Natural killer cell treated with Interleukin-12 subunit alpha and Interleukin-12 subunit beta and Interleukin-15 and Interleukin-18, amount 100 ng/mL, for 72 hours (primary cell): ENCODE measurements at places on chromosomes 16 and 17. TPM values are rescaled to one million over a fixed set of nuclear protein-coding genes. Genes with fewer than 3 reads are reported as not detected.

The KRT20 gene
- not detected for total RNA-seq

DNA sequence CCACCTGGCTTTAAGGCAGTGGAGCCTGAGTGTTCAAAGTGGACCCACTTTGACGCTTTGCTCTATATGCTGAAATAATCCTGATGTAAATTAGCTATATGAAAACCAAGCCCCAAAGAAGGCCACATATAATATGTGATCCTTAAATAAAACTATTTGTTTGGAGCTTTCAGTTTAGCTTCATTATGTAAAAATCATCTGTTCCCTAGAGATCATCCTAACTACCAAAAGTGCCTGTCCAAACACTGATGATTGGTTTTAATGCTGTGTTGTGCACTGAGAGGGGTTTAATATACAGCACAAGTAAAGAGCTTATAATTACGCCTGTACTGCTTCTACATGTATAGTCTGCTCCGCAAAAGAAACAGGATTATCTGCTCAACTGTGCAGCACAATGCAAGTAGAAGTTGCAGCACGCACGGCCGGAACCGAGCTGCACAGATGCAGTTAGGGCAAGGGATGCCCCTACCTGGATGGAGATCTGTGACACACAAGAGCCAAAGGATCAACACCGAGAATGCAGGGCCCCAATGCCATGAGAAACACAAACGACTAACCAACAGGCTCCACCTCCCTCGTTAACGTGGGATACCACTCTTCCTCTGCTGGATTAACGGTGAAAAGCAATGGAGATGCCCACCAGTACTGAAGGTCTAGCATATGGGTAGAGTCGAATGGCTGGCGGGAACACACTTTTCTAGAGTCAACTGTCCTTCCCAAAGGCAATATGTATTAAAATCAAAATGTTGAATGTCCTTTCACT is 20.5 kb downstream of the USP7 start:
- peaks cover 87% of the 10 kb centered on the region for H3K4me1 ChIP-seq
- H3K4me3 ChIP-seq, result peak overlapping the region; percentile 71
- DNase-seq, result no peak
- H3K27ac ChIP-seq, result peak overlapping the region; percentile 90
- H3K36me3 ChIP-seq, result no peaks in the 10 kb centered on the region

GRCh38 chr17:1707107-1707506 is 3.1 kb downstream of the TLCD2 start:
- peaks cover 9% of the 10 kb centered on the region for H3K36me3 ChIP-seq
- no peak for DNase-seq
- no peak overlapping the region for H3K4me3 ChIP-seq
- H3K27ac ChIP-seq, result no peak overlapping the region
- H3K27me3 ChIP-seq, result no peaks in the 10 kb centered on the region
- peaks cover 7% of the 10 kb centered on the region for H3K4me1 ChIP-seq

DNA sequence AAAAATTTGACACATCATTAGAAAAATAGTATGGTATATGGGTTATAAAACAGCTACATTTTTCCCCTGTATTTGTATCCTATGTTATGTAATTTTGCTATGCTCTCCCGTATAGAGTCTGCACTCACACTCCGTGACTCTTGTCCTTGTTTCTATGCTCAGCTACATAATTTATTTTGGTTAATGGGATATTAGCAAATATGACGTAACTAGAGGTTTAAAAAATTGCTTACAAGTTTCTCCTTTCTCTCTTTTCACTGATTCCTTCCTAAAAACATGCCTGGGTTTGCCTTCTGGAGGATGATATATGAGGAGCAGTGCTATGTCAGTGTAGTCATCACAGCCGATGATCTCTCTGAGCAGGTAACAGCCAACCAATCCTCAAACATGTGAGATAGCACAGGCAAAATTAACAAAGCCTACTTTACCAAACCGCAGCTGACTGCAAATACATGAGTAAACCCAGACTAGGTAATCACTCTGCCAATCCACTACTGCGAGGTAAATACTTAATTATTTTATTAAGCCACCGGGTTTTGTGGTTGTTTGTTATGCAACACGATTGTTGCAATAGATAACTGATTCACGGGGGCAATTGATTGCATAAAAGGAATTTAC is 126.9 kb downstream of the KIF2B start:
- no peaks in the 10 kb centered on the region for H3K4me1 ChIP-seq
- no peaks in the 10 kb centered on the region for H3K36me3 ChIP-seq
- no peak for DNase-seq
- H3K27ac ChIP-seq, result no peak overlapping the region
- no peaks in the 10 kb centered on the region for H3K27me3 ChIP-seq
- no peak overlapping the region for H3K4me3 ChIP-seq

DNA sequence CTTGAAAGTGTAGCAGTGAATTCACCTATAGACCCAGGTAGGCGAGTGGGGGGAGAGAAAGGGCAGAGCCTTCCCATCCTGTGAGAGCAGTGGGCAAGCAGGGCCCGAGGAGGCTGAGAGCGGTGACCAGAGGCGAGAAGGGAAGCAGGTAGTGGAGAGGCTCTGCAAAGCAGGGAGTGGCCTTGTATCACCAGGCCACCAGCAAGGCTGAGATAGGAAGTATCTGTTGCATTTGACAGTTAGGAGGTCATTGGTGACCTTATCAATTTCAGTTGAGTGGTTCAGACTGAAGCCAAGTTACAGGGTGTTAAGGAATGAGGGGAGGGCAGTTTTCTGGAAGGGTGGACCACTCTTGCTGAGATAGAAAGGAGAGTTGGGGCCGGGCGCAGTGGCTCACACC is 10.7 kb upstream of the HSD3B7 start:
- H3K4me1 ChIP-seq, result peaks cover 28% of the 10 kb centered on the region
- H3K27me3 ChIP-seq, result no peaks in the 10 kb centered on the region
- H3K27ac ChIP-seq, result no peak overlapping the region
- H3K4me3 ChIP-seq, result no peak overlapping the region
- peaks cover 34% of the 10 kb centered on the region for H3K36me3 ChIP-seq
- DNase-seq, result no peak

- H3K27me3 ChIP-seq, result no peaks in the 10 kb centered on the region
- no peak for DNase-seq
- peaks cover 28% of the 10 kb centered on the region for H3K4me1 ChIP-seq
- H3K36me3 ChIP-seq, result no peaks in the 10 kb centered on the region
Observed at GRCh38 chr16:67516296-67517154, 12.1 kb upstream of the RIPOR1 start.
